Right lobe of liver (tissue), 6 donors: ENCODE measurements at places on chromosomes 2 and 18. TPM values are rescaled to one million over a fixed set of nuclear protein-coding genes. Genes with fewer than 3 reads are reported as not detected.

Gene TMEM87B
- 5.6 TPM for total RNA-seq

Gene ZC3H15
- 30.5 TPM for total RNA-seq

Gene TCF23
- total RNA-seq: not detected

GRCh38 chr2:44442019-44442418, 80.3 kb downstream of the CAMKMT start:
- no peaks in the 10 kb centered on the region for H3K4me1 ChIP-seq
- H3K27ac ChIP-seq: no peak overlapping the region
- H3K4me3 ChIP-seq: no peak overlapping the region
- no peak for DNase-seq

DNA sequence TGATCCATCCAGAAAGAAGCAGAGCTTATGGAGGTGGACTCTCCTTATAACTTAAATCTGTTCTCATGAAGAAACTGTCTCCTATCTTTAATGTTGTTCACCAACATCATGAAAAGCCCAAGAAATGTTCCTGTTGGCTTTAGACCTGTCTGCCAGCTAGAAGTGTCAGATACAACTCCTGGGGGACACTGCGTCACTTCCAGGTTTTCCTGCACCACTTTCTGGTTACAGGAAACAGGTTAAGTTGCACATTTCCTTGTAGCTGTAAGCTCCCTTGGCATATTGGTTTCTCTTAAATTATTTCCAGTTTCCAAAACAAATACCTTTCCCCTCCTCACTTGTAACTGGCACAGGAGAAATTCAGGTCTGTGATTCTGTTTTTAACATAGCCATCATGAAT, 2.9 kb downstream of the CEP68 start:
- H3K27ac ChIP-seq: no peak overlapping the region
- H3K4me3 ChIP-seq: no peak overlapping the region
- no peak for DNase-seq
- H3K36me3 ChIP-seq: no peaks in the 10 kb centered on the region
- no peaks in the 10 kb centered on the region for H3K4me1 ChIP-seq

Gene APOB
- total RNA-seq: 2,883 TPM

DNA sequence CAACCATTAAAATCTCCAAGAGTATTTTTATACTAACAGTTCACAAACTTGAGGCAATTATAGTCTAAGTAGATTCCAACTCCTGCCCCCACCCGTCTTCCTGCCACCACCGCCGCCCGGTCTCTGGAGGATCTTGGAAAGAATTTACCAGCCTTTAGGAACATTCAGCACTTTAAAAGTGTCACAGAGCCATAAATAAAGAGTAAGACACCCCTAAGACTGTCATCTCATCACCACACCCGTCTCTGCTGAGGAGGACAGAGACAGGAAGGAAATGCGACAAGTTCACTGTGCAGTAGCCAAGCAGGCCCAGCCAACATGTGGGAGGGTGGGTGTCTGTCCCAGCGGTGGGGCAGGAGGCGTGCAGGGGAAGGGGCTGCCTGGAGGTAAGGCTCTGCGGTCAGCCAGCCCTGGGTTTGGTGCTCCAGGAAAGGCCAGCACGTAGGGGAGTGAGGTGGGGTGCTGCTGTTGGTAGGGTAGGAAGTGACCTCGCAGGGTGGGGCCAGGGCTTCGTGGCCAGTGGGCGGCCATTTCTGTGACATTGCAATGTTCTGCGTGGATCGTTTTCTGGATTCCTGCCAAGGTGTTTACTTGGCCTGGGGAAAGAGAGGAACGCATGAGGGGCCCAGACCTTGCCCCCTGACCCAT, 111.6 kb downstream of the FAM210A start:
- no peaks in the 10 kb centered on the region for H3K36me3 ChIP-seq
- H3K27me3 ChIP-seq: no peaks in the 10 kb centered on the region
- no peak overlapping the region for H3K27ac ChIP-seq
- H3K4me1 ChIP-seq: no peaks in the 10 kb centered on the region

DNA sequence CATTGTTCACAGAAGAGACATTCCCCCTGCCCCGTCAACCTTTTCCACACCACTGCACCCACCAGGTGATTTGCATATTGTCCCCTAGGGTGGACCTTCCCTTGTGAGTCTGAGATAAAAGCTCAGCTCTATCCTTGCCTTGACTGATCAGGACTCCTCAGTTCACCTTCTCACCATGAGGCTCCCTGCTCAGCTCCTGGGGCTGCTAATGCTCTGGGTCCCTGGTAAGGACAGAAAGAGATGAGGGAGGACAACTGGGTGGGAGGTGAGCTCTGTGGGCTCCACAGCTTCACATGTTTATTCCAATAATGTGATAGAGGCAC, 1160.1 kb downstream of the RPIA start:
- no peak overlapping the region for H3K27ac ChIP-seq
- no peak overlapping the region for H3K4me3 ChIP-seq
- no peaks in the 10 kb centered on the region for H3K36me3 ChIP-seq
- no peaks in the 10 kb centered on the region for H3K27me3 ChIP-seq
